NT2/D1 (cell line): ENCODE measurements at places on chromosomes 11 and 22.

- DNase-seq, result peak; percentile 8
Measured at GRCh38 chr11:108340973-108341372, 118.1 kb downstream of the ATM start.

GRCh38 chr11:111298413-111299100 lies at the start of gene POU2AF3:
Gene POU2AF3, plus strand, starts transcription at chr11:111298546. Its CDS starts 36 bp downstream, at chr11:111298582.
- DNase-seq, result no peak

DNA sequence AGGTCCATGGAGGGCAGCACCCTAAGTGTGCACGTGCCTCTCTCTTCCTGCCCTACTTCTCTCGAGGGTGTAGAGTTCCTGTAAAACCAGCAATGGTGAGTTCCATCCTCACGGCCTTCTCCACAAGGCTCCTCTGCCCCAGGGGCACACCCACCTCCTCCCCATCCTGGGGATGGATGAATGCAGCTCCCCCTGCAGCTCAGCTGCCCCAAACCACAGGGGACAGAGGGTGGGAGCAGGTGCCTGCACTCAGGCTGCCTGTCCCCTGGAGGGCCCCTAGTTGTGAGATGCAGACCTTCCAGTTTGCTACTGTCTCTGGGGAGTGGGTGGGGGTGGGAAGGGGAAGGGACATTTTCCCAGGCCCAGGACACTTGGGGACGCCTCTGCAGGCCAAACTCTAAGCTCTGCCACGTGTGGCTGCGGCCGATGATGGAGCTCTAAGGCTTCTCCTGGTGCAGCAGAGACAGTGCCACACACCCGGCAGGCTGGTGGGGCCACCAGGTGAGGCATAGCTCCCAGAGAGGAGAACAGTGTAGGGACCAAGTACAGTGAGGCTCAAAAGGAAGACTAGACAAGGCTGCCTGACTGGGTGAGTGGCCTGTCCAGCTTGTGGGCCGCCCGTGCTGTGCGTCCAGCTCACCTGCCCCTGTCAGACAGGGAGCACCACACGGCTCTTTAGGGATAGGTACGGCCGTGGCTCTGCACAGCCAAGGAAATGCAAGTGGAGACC lies 540.9 kb downstream of the TBC1D22A start:
- DNase-seq, result no peak

DNA sequence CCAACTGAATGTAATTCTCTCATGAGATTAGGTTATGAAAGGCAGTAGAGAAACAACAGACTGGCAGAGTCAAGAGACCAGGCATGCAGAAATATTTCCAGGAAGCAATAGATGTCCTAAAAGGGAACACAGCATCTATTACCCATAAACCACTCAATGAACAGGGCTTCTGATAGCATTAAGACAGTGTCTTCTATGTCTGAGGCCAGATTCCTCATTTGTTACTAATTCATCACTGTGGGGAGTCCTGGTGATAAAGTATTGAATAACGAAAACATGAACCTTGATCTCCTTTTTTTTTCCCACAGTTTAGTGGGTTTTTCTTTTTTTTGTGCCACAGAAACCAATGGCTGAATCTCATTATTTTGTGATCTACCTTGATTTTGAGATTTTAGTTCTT lies 339.0 kb downstream of the METTL15 start:
- no peak for DNase-seq

DNA sequence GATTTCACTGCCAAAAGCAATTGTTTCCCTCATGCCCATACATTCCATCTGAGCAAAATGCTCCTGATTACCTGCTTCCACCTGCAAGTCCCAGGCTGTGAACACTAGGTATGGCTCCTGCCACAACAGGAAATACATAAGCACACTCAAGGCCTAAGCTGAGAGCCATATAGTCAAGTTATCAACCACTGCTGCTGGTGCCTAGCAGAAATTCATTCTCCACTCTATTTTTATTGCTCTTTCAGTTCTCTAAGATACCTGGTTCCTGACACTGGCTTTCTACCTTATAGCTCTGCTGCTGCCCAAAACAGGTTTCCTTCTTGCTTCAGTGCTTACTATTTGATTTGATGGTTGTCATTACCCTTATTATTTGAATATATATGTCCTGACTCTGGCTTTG lies 31.6 kb downstream of the SLC36A4 start:
- DNase-seq, result no peak

DNA sequence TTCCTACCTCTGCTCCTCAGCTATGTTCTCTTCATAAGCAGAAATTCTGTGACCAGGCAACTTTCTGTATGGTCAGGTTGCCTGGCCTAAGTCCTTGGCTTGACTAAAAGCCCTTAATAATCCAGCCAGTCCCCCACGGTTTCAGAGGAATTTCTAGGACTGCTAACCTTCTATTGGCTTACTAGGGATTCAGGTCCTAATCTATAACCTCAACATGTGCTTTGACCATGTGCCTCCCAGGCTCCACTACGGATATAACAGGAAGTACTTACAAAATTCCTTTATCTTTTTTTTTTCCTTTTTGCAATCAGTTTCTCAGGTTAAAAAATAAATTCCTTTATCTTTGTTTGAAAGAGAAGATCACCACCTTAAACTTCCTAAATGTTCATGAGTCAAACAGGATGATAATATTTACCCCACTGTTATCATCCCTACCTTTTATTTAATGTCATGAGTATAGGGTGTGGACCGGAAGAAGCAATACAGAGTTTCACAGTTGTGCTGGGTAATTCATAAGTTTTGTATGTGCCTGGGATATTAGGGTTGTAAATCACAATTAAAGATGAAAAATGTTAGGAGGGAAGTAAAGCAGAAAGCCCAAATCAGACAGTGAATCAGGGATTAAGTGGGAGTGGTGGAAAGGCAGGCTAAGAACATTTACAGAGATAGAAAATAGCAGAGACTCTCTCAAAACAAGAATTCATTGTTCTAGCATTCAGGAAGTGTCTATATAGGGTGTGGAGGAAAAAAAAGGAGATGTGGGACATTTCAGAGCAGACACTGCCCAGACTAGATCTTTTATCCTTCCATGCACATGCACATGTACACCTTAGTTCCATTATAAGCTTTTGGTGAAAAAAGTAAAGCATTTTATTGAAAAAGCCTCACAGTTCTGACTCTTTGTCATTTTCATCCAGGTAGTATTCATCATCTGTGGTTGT lies 10.7 kb upstream of the POGLUT3 start:
- no peak for DNase-seq

DNA sequence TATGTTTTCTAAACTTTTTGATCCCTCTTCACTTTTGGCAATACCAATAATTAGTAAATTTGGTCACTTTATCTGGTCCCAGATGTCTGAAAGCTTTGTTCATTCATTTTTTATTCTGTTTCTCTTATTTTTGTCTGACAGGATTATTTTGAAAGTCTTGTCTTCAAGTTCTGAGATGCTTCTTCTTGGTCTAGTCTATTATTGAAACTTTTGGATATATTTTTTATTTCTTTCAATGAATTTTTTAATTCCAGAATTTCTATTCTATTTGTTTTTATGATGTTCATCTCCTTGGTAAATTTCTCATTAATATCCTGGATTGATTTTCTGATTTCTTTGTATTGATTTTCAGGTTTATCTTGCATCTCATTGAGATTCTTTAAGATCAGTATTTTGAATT lies 54.1 kb upstream of the RAB38 start:
- DNase-seq, result no peak

GRCh38 chr11:71425860-71426259 lies 22.3 kb downstream of the DHCR7 start:
- DNase-seq, result no peak

- no peak for DNase-seq
Measured at GRCh38 chr22:50258361-50259292, 2.9 kb downstream of the MAPK12 start.

- DNase-seq, result no peak
Measured at GRCh38 chr11:117807482-117808327, 10.7 kb upstream of the DSCAML1 start.

DNA sequence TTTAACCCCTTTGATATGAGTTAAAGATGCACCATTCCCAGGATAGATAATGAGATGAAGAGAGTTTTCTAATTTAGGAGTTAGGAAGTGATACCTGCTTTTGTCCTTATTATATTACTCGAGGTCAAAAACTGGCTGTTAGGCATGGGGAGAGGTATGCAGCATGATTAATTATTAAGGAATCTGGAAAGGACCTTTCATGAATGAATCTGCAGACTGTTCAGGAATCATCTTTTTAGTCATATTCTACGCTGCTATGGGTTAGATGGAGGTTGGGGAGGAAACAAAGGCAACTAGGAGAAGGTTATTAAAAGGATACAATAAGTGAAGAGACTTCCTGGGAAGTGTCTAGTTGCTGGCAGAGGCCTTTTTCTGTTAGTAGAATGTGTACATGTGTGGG lies 492.4 kb upstream of the CCDC90B start:
- no peak for DNase-seq
